ENCODE measurements at places on chromosomes 2 and 18.

DNA sequence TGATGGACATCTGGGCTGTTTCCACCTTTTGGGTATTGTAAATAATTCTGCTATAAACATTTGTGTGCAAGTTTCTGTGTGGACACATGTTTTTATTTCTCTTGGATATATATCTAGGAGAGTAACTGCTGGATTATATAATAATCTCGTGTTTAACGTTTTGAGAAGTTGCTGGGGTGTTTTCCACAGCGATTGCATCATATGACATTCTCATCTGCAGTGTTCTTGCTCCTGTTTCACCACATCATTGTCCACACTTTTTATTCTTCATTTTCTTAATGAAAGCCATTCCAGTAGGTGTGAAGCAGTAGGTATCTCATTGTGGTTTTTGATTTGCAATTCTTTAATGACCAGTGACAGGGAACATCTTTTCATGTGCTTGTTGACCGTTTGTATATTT is 56.9 kb upstream of the ALKAL2 start:
- no peak for DNase-seq

DNA sequence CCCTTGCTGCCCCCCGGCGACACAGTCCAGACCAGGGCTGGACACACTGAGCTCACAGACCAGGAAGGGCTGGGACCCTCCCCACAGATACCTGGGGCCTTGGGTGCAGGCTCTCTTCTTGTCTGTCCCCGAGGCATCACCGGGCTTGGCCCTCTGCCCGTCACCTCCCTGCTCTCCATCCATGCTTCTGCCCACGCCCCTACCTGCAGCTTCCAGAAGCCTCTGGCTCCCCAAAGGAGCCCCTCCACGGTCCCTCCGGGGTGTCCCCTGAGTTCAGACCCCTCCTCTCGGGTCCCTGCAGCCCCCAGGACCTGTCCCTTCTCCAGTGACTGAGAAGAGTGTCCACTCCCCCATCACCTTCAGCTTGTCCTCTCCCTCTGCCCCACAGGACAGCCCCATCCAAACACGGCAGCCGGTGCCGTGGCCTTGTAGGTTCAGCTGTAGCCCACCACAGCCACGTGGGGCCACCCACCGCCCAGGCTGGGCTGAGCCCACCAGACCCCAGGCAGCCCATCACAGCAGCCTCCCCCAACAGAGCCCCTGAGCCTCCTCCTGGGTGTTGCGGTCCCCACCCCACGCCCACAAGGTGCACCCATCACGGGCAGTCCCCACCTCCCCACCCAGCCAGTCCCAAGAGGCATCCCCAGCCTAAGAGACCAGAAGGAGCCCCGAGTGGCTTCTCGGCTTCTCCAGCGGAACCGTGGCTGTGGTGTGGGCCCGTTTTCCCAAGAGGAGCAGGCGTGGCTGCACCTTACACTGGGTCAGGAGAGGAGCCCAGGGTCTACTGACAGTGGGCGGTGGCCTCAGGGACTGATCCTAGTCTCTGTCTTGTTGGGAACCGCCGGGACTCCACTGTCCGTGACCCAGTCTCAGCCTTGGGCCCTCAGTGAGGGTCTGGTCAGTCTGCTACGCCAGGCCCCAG is 53.1 kb downstream of the RAMP1 start:
- no peak for DNase-seq

DNA sequence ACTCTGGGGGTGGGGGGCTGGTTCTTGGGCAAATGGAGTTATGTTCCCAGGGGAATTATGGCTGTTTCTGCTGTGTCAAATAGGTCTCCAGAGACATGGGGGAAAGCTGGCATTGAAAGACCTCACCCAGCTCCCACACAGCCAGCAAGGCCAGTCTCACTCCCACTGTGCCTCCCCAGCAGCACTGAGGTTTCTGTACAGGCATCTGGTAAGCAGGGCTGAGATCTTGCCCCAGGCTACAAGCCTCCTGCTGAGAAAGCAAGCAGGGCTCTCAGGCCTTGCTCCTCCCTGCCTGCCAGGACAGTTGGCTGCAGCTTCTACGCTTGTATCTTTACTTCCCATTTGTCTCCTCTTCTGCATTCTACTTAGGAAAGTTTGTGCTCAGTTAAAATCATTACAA is 50.5 kb upstream of the FHOD3 start:
- no peak for DNase-seq

- peak; percentile 57 for DNase-seq
Measured at GRCh38 chr2:133837441-133838094, 269.3 kb upstream of the NCKAP5 start.

DNA sequence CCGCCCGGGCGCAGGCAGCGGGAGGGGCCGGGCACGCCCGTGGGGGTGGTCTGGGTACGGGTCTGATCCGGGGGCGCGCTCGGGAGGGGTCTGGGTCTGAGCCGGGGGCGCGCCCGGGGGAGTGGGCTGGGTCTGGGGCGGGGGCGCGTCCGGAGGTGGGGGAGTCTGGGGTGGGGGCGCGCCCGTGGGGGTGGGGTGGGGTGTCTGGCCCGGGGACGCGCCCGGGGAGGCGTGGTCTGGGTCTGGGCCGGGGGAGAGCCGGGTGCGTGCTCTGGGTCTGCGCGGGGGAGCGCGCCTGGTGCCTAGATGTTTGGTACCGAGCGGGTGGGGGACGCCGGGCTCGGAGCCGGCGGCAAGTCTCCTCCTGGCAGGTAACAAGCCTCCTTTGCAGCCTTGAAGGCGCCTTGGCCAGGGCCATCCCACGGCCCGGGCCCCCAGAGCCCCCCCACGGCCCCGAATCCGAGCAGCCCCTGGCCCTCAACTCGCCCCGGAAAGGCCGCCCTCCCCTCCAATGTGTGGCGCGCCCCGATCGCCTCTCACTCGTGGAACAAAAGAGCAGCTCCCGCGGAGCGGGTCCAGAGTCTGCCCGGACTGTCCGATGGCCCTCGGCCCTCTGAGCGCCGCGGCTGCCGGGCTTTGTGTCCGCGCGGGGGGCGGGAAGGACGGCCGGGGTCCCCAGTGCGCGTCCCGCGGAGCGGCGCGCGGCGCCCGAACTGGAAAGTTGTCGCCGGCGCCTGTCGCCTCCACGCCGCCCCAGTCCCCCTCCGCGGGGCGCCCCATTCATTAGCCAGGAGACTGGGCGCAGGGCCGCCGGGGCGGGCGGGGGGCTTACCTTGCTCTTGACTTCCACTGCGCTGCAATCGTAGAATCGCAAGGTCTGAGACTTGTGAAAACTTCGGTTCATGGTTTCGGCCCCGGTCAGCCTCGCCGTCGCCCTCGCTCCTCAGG is 595 bp downstream of the PARD6G start:
- no peak for DNase-seq

DNA sequence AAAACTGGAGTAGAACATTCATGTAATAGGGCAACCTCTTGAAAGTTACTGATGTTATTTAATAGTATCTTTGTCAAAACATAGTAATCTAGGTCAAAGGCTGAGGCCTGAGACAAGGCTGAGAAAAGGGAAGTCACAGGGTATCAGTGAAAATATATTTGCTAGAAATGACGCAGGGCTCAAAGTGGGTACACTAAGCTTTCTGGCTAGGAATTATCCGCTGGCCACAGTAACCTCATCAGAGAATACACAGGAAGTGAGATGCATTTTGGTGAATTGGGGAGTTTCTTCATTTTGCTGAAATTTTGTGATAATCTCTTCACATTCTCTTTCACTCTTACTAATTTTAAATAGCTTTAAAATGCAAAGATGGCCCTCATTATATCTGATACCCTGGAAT is 206.8 kb downstream of the OTX1 start:
- no peak for DNase-seq

DNA sequence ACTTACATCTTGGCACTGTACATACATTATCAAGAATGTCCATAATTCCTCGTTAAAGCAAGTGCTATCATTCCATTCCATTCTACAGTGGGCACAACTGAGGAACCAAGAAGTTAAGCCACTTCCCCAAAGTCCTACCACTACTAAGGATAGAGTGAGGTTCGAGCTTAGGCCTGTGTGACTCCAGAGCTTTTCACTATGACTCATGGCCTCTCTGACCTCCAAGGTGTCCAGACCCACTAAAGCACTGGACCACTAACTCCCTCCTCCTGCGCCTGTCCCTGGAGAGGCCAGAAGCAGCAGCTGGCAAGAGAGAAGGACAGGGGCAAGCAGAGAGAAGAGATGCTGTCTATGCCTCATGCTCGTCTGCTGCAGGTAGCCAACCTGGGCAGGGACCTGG is 117.0 kb downstream of the ZBTB7C start:
- no peak for DNase-seq

- no peak for DNase-seq
Measured at GRCh38 chr18:59385191-59385590, 26.1 kb upstream of the LMAN1 start.

- DNase-seq, result no peak
Measured at GRCh38 chr2:23606968-23607367, 222.0 kb downstream of the KLHL29 start.

GRCh38 chr2:174590928-174591648 is 6.5 kb downstream of the WIPF1 start:
- no peak for DNase-seq

- no peak for DNase-seq
Measured at GRCh38 chr2:3789256-3789655, 85.9 kb downstream of the DCDC2C start.

DNA sequence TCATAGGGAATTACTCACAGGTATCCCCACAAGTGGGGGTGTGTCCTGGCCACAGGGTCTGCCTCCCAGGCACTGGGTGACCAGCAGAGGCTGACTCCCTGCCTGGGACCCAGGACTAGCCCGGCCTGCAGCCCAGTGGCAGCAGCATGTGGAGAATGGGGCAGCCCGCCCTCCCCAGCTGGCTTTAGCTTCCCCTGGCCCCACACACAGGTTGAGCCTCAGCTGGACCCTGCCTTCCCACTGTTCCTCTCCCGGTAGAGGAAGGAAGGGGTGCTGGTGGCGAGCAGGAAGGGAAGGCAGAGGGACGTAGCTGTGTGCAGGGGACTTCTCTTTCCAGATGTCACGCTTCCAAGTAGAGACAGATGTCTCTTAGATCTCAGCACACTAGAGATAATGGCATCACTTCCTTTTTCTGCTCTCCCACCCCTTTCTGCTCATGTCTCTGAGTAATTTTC is 51.4 kb downstream of the EMILIN2 start:
- no peak for DNase-seq

GRCh38 chr2:48444404-48444803 is 85.5 kb upstream of the STON1 start:
- no peak for DNase-seq

DNA sequence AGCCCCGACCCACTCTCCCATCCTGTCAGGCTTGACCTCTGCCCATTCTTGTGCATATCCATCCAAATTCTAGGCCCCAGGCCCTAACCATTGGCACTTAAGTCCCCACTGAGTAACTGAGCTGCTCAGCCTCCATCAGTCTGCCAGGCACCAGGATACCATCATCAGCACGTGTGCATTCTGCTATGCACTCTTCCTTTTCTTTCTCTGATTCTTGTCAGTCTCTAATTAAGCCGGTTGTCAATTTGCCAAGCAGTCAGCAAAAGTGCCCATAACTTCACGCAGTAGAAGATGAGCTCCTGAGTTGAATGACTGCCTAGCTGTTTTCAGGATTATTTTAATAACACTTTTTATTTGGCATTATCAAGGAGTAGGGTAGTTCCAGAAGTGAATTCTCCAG is 107.2 kb downstream of the FEZ2 start:
- no peak for DNase-seq

DNA sequence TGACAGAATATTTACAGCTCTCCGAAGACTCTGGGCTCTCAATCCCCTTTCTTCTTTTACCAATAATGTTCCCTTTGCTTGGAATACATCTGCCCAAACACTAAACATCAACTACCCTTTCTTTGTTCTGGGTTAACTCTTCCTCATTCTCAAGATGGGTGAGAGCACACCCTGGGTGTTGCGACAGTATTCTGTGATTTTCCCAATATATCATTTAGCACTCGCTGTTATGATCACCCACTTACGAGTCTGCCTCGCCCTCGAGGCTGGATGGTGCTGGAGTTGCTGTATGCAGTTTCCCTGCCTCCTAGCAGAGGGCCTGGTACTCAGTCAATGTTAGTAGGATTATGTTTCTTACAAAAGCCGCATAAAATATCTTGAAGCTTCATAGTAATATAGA is 93.2 kb downstream of the SOCS6 start:
- DNase-seq, result no peak

DNA sequence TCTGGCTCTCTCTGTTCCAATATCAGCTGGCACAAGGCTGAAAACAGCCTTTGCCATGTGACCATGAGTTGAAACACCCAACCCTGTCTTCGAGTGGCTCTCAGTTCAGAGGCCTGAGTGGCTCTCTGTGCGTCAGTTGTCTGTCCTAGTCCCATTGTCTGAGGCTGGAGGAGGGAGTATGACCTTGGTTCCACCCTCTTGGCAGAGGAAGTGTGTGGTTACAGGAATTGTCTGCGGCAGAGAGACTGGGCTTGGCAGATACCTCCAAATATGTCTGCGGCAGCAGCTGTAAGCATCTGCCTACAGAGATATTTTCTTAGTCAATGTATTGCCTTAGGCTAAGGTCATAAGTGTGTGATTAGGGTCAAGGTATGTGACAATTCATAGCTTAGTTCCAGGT is 32.6 kb downstream of the CNGA3 start:
- DNase-seq, result no peak

DNA sequence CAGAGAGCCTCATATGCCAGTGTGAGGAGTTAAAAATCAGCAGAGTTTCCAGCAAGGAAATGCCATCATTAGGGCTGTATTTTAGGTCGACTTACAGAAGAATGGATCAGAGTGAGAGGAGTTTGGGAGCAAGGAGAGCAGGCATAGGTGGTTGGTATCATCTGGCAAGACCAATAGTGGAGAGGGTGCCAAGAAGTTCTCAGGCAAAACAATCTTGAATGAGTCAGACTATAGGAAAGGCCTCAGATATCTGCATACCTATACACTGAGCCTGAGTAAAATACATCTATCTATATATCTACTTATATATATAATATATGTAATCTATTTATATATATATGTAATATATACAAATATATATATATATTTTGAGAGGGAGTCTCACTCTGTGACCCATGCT is 57.3 kb downstream of the TMEFF2 start:
- DNase-seq, result no peak

GRCh38 chr2:149490296-149490695 is 97.3 kb downstream of the MMADHC start:
- peak; percentile 42 for DNase-seq

GRCh38 chr2:11067221-11068078 is 87.8 kb upstream of the SLC66A3 start:
- no peak for DNase-seq

DNA sequence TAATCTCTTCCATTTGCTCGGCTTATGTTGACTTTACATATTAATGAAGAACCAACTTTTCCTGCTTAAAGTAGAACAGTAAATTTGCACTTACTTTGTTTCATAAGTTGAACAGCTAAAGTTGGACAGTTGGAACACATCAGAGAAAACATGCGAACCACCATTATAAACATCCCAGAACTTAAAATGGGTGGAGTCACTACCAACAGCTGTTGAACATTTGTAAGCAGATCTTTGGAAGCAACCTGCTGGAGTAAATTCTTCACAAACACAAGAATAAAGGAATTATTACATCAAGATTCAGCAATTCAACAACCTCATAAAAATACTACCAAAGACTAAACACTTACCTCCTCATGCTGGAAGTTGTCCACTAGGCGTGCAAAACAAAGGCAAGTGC is 96.4 kb upstream of the DNER start:
- no peak for DNase-seq

- no peak for DNase-seq
Measured at GRCh38 chr2:197838579-197838978, 34.2 kb downstream of the PLCL1 start.

GRCh38 chr2:114534116-114535084 is 92.0 kb downstream of the DPP10 start:
- DNase-seq, result no peak

GRCh38 chr2:20629581-20630171 is 21.2 kb downstream of the HS1BP3 start:
- no peak for DNase-seq

Data from fibroblast of skin of left quadriceps (primary cell).